ENCODE measurements at places on chromosomes 1 and 21. TPM values are rescaled to one million over a fixed set of nuclear protein-coding genes. Genes with fewer than 3 reads are reported as not detected.

The TFF3 gene
- 10.3 TPM for total RNA-seq

DNA sequence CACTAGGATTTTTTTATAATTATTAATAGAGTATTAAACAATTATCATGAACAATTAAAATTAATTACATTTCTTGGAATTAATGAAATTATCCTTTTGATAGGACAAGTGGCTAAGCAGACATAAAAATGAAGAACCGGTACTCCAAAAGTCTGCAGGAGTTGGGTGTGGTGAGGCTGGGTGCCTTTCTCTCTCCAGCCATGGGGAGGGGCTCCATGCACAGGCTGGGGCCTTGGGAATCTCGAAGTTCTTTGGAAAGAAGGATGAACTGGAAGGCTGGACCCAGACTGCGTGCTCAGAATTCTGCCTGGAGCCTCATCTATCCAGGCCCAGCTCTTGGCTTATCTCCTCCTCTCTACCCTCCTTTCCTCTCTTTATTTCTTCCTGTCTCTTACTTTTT, 94.1 kb downstream of the ACTL8 start:
- H3K27me3 ChIP-seq = no peaks in the 10 kb centered on the region
- no peak overlapping the region for H3K27ac ChIP-seq
- no peak for DNase-seq
- no peaks in the 10 kb centered on the region for H3K36me3 ChIP-seq
- no peak overlapping the region for H3K4me3 ChIP-seq
- no peaks in the 10 kb centered on the region for H3K4me1 ChIP-seq

The SHE gene
- 2.7 TPM for total RNA-seq

- no peaks in the 10 kb centered on the region for H3K27me3 ChIP-seq
- DNase-seq = no peak
- peaks cover 12% of the 10 kb centered on the region for H3K4me1 ChIP-seq
- H3K27ac ChIP-seq = no peak overlapping the region
Measured at GRCh38 chr1:154943649-154944400, 7.3 kb upstream of the PMVK start.

The RNF11 gene
- 25.3 TPM for total RNA-seq

The CDC20 gene
- 0.43 TPM for total RNA-seq

The LCE2B gene
- total RNA-seq = not detected

DNA sequence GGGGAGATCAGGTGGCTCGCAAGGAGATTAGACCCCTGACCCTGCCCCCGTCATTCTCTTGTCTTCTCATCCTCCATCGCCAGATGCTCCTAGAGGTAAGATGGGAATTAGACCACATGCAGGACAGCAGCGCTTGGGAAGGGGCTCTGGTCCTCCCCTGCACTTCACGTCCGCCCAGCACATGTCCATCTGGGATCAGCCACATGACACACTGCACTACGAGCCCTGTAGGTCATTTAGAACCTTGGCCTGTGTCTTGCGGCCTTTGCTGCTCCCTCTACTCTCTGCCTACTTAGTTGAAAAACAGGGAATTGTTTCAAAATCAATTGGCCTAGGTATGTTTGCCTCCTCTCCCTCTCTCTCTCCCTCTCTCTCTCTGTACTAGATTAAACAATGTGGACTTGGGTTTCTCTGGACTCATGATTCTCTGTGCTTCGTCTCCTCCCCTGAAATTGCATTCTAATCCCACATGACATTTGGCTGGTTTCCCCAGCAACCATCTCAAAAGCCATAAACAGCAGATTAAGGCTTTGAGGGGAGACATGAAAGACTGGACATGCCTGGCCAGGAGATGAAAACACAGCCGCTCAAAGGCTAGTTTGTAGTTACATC, 3.8 kb upstream of the NCMAP start:
- no peaks in the 10 kb centered on the region for H3K27me3 ChIP-seq
- no peak for DNase-seq
- no peaks in the 10 kb centered on the region for H3K36me3 ChIP-seq
- H3K27ac ChIP-seq = no peak overlapping the region
- peaks cover 2% of the 10 kb centered on the region for H3K4me1 ChIP-seq

The SPRR2F gene
- total RNA-seq = not detected

The FCGR3B gene
- 0.31 TPM for total RNA-seq

DNA sequence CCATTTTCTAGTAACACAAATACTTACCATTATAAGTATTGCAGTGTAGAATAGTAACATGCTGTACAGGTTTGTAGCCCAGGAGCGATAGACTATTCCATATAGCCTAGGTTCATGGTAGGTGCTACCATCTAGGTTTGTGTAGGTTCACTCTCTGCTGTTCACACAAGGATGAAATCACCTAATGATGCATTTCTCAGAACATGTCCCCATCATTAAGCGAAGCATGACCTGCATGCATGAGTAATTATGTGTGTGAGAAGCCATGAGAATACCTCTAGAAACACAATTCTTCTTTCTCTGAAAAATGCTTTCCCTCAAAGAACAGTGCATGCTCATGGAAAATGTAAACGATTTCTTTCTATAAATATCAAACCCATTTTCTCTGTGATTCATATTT, 69.3 kb downstream of the NR5A2 start:
- H3K27me3 ChIP-seq = no peaks in the 10 kb centered on the region
- no peak for DNase-seq
- H3K27ac ChIP-seq = no peak overlapping the region
- peaks cover 40% of the 10 kb centered on the region for H3K4me1 ChIP-seq
- H3K36me3 ChIP-seq = no peaks in the 10 kb centered on the region

DNA sequence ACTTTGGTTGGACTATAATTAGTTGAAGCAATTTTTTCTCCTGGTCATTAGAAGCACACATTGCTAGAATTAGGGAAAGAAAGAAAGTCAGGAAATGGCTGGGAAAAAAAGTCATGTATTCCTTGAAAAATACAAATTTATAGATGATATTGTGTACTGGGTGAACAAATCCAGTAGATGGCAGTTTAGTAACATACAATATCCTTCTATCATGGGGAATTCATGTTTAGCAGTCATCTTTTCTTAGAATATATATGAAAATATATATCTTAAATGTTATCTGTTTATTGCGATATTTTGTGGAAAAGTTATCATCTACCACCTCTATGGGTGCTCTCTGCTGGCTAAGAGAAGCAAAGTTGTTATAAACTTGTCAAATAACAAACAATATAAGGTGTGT, 13.1 kb upstream of the ZRANB2 start:
- no peaks in the 10 kb centered on the region for H3K27me3 ChIP-seq
- H3K4me3 ChIP-seq = no peak overlapping the region
- no peaks in the 10 kb centered on the region for H3K36me3 ChIP-seq
- no peaks in the 10 kb centered on the region for H3K4me1 ChIP-seq
- no peak for DNase-seq

DNA sequence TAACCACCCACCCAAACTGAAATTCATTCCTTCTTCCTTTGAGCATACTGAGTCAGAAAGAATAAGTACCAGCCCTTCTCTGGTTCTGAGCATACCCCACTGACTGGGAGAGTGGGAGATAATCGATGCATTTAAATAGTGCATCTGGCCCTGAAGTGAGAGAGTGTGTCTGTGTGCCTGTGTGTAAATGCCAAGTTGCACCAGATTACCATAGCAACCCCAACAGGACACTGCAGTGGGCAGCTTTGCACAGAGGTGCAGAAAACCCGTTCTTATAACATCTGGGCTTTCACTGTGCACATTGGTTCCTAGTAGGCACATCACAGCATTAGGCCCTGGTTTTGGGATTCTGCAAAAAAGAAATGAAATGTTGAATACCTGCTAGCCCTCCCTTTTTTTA, 2.3 kb downstream of the ASTN1 start:
- no peaks in the 10 kb centered on the region for H3K36me3 ChIP-seq
- peaks cover 4% of the 10 kb centered on the region for H3K27me3 ChIP-seq
- H3K4me1 ChIP-seq = no peaks in the 10 kb centered on the region
- no peak overlapping the region for H3K4me3 ChIP-seq

- no peaks in the 10 kb centered on the region for H3K4me1 ChIP-seq
- no peaks in the 10 kb centered on the region for H3K27me3 ChIP-seq
- no peak overlapping the region for H3K4me3 ChIP-seq
Measured at GRCh38 chr1:35247256-35247655, 21.3 kb upstream of the ZMYM4 start.

GRCh38 chr1:206486995-206487788, 16.9 kb downstream of the IKBKE start:
- H3K4me3 ChIP-seq = no peak overlapping the region
- H3K27ac ChIP-seq = no peak overlapping the region
- H3K27me3 ChIP-seq = no peaks in the 10 kb centered on the region
- no peak for DNase-seq

The RHD gene
- total RNA-seq = not detected

GRCh38 chr1:241308011-241308410, 49.0 kb downstream of the RGS7 start:
- H3K27ac ChIP-seq = no peak overlapping the region
- DNase-seq = no peak
- no peaks in the 10 kb centered on the region for H3K4me1 ChIP-seq
- H3K4me3 ChIP-seq = no peak overlapping the region

GRCh38 chr1:202888221-202888530, 773 bp downstream of the RABIF start:
- H3K36me3 ChIP-seq = peaks cover 10% of the 10 kb centered on the region
- H3K27ac ChIP-seq = peak overlapping the region; percentile 83
- H3K27me3 ChIP-seq = no peaks in the 10 kb centered on the region

GRCh38 chr21:34595457-34595856, 19.5 kb downstream of the RCAN1 start:
- peak; percentile 66 for DNase-seq
- peak overlapping the region; percentile 54 for H3K27ac ChIP-seq
- no peaks in the 10 kb centered on the region for H3K27me3 ChIP-seq
- H3K4me3 ChIP-seq = no peak overlapping the region
- H3K36me3 ChIP-seq = no peaks in the 10 kb centered on the region

The MYOM3 gene
- total RNA-seq = 0.79 TPM

- no peaks in the 10 kb centered on the region for H3K4me1 ChIP-seq
- no peaks in the 10 kb centered on the region for H3K36me3 ChIP-seq
- no peak overlapping the region for H3K27ac ChIP-seq
Measured at GRCh38 chr1:246067432-246068216, 439.5 kb downstream of the SMYD3 start.

GRCh38 chr1:111907321-111907720, 82.1 kb downstream of the KCND3 start:
- H3K36me3 ChIP-seq = no peaks in the 10 kb centered on the region
- no peak overlapping the region for H3K4me3 ChIP-seq
- H3K4me1 ChIP-seq = no peaks in the 10 kb centered on the region

DNA sequence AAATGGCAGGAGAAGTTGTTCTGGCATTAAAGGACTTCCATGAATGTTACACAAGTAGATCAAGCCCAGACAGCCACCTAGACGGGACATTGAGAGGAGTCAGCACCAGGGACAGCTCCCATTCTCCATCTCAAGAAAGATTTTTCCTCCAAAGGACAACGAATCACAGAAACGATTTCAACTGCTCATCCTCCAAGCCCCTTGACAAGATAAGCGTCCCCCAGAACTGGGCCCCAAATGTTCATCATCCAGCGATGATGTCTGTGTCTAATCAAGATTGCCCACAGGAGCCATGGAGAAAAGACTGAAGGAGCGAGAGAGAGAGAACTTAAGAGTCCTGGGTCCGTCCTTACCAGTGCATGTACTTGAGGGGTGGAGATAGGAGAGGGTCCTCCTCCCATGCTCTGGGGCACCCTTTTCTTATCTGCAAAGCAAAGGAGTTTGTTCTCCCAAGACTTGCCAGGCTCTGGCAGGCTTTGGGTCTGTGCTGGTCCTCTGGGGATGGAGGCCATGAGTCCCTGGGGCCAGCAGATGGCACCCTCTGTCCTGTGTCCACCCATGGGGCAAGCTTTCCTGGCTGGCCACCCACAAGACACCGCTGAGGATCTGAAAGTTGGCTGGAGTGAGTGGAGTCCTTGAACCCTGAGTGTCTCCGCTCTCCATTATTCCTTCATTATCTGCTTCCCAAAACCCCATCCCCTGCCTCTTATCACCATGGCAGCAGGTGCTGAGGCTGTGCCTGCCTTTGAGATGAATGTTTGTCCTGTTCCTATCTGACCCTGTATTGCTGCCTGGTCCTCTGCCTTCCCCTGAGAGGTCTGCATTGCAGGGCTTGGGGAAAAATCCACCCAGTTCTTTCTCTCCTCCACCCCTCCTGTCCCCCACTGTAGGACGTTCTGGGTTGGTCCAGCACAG, 164.6 kb downstream of the ACTL8 start:
- H3K36me3 ChIP-seq = no peaks in the 10 kb centered on the region
- H3K27me3 ChIP-seq = no peaks in the 10 kb centered on the region
- H3K27ac ChIP-seq = no peak overlapping the region
- H3K4me1 ChIP-seq = no peaks in the 10 kb centered on the region

GRCh38 chr1:19712928-19713327, 48.3 kb downstream of the HTR6 start:
- H3K27me3 ChIP-seq = no peaks in the 10 kb centered on the region
- no peak overlapping the region for H3K4me3 ChIP-seq
- no peaks in the 10 kb centered on the region for H3K36me3 ChIP-seq
- no peak overlapping the region for H3K27ac ChIP-seq
- DNase-seq = no peak
- H3K4me1 ChIP-seq = no peaks in the 10 kb centered on the region

- no peaks in the 10 kb centered on the region for H3K4me1 ChIP-seq
- H3K27ac ChIP-seq = no peak overlapping the region
- H3K36me3 ChIP-seq = no peaks in the 10 kb centered on the region
- no peak overlapping the region for H3K4me3 ChIP-seq
- DNase-seq = no peak
- H3K27me3 ChIP-seq = no peaks in the 10 kb centered on the region
Measured at GRCh38 chr1:2269193-2269921, 41.2 kb downstream of the SKI start.

The IGFN1 gene
- 12.2 TPM for total RNA-seq

All from pancreas (tissue), 10 donors.